ENCODE measurements at places on chromosomes 4 and X.

DNA sequence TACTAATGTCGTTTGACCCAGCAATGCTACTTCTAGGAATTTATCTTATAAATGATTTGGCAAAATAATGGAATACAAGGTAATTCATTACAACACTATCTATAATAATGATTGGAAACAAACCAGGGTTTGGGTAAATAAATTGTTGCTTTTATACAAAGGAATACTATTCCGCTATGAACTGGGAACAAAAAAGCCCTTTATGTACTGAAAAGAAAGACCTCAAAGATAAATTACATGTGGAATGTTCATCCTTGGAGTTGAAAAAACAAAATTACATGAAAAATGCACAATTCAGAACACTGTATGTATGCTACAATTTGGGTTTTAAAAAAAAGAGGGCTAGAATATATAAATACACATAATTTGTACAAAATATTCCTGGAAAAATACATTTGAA lies 5.2 kb upstream of the NUP54 start:
- no peak for DNase-seq

- no peak for DNase-seq
These were observed 2.2 kb downstream of the RBM10 start for GRCh38 chrX:47146936-47147859.

DNA sequence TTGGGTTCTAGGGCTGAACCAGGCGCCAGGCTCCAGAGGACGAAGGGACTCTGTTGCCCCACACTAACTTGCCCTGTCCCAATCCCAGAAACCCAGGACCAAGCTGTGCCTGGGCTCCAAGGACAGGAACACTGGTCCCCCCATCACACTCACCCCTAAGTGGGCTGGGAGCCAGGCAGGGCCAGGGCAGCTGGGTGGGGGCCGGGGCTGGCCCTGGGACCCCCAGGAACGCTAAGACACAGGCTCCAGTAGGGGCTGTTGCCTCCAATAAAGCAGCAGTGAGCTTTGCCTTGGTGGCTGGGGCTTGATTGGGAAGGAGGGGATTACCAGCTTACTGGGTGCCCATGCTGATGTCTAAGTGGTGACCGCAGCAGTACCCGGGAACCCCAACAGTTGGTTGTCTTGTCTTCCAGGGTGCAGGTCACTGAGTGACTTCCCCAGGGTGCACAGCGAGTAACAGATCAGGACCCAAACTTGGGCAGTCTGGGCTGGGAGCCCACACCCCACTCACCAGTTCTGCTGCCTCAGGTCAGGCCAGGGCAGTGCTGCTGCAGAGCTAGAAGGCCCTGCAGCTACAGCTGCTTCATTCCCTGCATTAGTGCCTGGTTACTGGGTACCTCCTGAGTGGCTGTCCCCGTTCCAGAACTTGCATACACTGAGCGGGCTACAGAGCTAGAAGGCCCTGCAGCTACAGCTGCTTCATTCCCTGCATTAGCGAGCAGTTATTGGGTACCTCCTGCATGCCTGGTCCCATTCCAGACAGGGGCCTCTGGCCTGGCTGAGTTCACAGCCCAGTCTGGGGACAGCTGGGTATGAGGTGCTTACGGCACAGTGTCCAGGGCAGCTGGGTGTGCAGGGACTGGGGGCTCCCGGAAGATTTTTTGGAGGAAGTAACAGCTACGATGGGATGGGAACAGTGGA lies 9.4 kb upstream of the ADD1 start:
- no peak for DNase-seq

DNA sequence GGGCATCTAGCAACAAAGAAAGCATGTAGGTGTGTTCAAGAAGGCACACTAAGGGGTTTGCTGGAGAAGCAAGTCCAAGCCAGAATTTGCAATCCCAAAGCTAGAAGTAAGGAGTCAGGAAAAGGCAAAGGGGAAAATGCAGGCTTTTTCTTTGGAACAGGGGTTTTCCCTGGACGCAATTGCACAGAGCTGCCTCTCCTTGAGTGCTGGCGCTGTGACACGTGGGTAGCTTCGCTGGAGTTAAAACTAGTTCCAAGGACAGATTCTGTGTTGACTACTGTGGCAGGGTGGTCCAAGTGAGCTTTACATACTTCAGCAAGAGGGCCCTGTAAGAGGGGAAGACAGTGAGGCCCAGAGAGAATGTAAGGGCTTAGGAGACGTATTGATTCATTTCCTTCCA lies 277.1 kb downstream of the ADGRA3 start:
- no peak for DNase-seq

GRCh38 chr4:123976285-123976684 lies 579.7 kb downstream of the SPRY1 start:
- DNase-seq: no peak

- no peak for DNase-seq
These were observed 305.3 kb downstream of the FRMPD4 start for GRCh38 chrX:12443534-12444098.

DNA sequence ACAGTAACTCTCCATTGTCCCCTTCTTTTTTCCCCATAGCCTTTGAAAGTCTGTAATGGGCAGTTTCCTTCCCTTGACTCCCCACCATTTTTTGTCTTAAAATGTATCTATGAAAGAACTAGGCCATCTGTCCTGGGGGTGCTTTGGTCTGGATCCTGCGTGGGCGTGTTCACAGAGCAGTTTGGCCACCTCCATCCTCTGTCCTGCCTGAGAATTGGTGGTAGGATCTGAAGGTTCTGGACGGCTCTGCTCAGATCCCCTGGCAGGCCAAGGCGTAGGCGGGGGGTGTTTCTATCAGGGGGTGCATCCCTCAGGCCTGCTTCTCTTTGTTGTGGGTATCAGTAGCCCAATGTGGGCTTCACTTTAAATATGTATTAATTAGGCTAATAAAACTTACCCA lies 107.1 kb downstream of the FAM193A start:
- DNase-seq: no peak

DNA sequence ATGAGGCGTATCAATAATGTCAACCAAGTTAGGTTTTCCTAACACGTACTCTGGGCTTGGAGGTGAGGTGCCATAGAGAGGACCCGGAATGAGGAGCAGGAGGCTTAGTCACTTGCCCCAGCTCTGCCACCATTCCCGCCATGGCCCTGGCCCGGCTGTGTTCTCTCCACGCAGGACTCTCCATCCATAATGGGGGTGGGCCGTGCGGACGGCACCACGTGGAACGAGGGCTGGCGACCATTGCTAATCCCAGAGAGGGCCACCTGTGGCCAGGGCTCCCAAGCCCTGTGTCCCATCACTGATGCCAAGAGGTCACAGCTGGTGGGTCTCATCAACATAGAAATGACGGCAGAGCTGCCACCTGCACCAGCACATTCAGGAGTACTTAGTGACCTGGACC lies 76.4 kb downstream of the JAKMIP1 start:
- no peak for DNase-seq

Data from urothelium cell line (cell line).